ENCODE measurements at places on chromosomes 16 and 17.

DNA sequence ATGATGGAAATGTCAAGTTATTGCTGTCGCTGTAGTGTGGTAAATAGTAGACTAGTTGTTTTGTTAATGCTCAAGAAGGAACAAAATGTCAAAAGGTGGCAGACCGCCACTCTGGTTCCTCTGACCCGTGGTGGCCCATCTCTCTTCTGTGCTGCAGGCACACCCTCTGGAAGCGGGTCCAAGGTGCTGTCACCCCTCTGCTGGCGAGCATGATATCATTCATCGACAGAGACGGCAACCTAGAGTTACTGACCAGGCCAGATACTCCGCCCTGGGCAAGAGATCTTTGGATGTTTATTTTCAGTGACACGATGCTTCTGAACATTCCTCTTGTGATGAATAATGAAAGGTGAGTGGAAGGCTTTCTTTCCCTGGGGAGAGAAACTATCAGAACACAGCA is 56.8 kb upstream of the ENDOV start:
- no peak for DNase-seq

DNA sequence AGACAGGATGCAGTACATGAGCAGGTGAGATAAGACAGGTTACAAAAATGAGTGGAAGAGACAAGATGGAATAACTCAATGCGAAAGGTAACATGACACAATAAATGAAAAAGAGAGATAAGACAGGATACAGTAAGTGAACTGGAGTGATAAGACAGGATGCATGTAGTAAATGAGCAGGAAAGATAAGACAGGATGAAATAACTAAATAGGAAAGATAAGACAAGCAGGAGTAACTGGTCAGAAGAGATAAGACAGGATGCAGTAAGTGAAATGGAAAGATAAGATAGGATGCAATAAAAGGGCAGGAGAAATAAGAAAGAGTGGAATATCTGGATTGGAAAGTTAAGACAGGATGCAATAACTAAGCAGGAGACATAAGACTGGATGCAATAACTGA is 8.3 kb upstream of the MYH4 start:
- DNase-seq: no peak

- no peak for DNase-seq
Measured at GRCh38 chr16:69839798-69840409, 77.8 kb downstream of the WWP2 start.

DNA sequence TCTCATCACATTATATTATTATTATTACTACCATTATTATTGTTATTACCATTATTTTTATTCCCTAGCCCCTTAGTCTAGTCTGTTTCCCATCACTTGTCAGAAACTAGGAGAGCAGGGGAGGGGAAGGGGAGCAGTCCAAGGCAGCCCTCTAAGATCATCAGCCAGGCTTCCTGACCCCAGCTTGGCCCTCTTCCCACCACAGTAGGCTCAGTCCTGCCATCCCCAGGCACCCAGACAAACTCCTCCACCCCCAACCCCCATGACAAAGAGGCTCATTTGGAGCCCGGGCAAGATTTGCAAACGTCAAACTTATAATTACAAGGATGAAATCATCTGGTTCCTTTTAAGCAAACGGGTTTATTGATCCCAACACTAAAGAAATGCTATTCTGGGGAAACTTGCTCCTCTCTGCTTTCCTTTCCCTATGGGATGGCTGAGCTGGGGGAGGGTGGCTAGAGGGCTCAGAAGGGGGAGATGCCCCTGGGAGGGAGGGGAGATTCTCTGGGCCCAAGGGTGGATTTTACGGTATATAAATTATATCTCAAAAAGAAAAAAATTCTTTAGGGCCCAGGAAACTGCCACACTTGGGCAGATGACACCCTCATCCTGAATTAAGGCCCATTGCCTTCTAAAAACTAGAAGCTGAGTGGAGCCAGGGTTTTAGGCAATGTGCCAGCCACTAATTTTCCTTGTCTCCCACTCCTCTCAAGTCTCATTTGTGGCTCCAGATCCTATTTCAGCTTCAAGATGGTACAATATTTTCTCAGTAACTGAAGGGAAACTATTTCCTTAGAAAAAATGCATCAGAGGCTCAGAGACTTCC is 4.4 kb upstream of the CBFB start:
- DNase-seq: no peak

DNA sequence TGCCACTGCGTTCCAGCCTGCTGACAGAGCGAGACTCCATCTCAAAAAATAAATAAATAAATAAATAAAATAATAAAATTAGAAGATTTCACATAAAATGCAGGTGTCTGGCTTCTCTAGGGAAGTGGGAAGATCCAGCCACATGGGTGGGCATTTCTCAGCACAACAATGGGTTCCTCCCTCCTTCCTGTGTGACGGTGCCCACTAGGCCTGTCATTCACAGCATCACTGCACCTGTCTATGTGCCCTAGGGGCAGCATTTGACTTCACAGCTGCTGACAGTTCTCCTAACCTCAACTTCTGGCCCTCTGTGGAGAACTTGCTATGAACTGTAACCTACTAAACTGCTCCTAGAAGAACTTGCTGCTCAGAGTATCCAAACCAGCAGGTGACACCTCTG is 3.0 kb downstream of the ABHD15 start:
- DNase-seq: no peak

DNA sequence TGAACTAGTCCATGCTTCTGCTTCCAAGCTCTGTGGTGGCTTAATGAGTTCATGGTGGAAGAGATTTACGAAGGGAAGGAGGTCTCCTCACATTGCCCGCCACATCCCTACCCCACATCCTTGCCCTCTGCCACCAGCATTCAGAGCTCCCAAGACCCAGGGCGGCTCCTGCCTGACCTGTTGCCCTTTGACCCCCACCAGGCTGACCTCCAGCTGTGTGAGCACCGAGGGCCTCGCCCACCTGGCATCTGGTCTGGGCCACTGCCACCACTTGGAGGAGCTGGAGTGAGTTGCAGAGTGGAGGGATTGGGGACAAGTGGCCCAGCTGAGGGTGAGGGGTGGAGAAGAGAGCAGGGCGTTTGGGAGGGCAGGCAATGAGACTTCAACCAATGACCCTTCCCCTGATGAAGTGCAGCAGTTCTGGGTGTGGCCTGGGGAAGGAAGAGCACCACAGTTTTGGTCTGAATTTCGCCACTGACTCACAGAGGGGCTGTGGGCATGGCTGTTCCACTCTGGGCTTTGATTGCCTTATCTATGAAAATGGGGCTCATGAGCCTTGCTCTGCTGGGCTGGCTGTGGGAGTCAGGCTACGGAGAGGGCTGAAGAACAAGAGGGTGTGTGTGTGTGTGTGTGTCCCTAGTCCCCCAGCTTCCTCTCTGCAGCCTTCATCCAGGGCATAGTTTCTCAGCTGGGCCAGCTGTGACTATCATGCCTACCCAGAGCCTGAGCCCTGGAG is 22.6 kb upstream of the CPNE2 start:
- no peak for DNase-seq

GRCh38 chr16:9033125-9033830 is 58.2 kb upstream of the HAPSTR1 start:
- DNase-seq: no peak

- peak; percentile 6 for DNase-seq
Measured at GRCh38 chr16:12455287-12455798, 348.3 kb downstream of the CPPED1 start.

DNA sequence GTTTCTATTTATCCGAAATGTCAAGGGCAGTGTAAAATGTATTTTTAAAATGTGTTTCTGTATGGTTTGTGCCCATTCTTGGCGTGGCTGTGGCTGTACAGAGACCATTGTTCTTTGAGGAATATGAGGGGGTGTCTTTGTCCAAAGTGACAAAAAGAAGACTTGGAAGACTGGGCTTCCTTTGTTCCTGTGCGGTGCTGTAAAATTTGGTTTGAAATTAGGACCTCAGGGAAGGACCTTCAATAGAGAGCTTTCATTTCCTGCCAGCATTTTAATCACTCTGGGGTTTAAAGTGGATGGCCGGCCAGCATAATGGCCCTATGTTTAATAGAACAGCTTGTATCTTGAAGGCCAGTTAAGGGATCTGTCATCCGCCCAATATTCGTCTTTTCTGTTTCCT is 190.1 kb upstream of the TBX2 start:
- no peak for DNase-seq

- DNase-seq: no peak
Measured at GRCh38 chr16:50388496-50388895, 19.7 kb upstream of the BRD7 start.

DNA sequence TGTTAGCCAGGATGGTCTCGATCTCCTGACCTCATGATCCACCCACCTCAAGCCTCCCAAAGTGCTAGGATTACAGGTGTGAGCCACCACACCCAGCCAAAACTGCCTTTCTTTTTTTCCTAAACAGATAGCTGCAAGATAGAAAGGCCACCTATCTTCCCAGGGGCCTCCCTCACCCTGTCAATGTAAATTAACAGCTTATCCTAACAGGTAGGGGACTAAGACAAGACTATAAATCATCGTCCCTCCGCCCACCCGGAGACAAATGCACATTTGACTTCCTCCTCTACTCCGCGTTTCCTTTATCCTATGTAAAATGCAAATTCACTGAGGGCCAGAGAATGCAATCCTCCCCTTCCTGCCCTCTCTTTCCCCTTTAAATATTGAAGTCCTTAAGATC is 71.4 kb downstream of the MARF1 start:
- no peak for DNase-seq

GRCh38 chr17:79790805-79791734 is 5.8 kb downstream of the CBX8 start:
- no peak for DNase-seq

- no peak for DNase-seq
Measured at GRCh38 chr17:65270499-65271253, 133.5 kb downstream of the RGS9 start.

DNA sequence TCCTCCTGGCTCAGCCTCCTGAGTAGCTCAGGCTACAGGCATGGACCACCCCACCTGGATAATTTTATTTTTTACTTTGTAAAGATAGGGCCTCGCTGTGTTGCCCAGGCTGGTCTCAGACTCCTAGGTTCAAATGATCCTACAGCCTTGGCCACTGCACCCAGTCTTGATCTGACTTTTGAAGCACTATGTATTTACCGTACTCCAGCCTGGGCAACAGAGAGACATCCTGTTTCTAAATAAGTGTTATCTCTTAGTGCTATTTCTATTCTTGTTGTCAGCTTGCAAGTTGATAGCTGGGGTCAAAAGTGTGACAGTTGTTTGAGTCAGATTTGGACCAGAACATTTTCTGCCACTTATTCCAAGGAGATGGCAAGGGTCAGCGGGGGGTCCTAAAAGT is 486.4 kb downstream of the NPIPA7 start:
- no peak for DNase-seq

- DNase-seq: no peak
Measured at GRCh38 chr16:57184887-57185445, 873 bp downstream of the PSME3IP1 start.

DNA sequence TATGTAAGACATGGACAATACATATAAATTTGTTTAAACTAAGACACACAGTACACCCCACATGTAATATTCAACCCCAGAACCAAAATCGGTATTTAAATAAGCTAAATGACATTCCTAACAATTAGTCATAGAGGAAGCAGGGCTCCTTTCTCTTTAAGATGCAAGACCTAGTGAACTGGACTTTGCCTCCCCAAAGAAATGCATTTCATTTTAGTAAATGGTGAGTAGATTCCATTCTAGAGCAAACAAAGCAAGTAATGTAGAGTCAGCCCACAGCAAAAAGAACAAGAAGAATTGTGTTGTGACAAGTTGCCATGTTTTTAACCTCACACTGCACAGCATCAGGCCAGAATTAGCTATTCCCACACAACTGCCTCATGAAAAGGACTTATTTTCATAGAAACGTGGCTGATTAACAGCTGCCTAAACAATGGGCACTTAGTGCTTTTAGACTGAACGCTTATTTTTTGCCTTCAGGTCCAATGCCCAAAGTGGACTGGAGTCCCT is 14.4 kb downstream of the DNAJC7 start:
- no peak for DNase-seq

GRCh38 chr17:7440834-7441195 is 1.5 kb downstream of the FGF11 start:
- DNase-seq: no peak
